ENCODE measurements at places on chromosomes 5 and 9.
A peak's percentile ranks its signal among the peaks of the same experiment; 100 is the strongest.

- DNase-seq = peak; percentile 20
Observed at GRCh38 chr5:176608937-176609723, 826 bp downstream of the GPRIN1 start.

DNA sequence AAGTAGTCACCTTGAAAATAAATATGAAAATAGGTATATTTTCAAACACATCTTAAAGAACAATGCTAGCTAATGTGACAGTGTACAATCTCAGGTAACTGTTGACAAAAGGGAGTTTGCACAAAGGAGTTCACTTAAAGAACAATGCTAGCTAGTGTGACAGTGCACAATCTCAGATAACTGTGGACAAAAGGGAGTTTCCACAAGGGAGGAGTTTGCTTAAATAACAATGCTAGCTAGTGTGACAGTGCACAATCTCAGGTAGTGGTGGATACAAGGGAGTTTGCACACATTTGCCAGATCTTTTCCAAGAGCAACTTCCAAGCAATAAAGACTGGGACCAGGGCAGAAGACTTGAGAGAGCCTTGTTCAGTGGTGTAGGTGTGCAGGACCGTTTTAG is 442.9 kb upstream of the FTMT start:
- no peak for DNase-seq

- no peak for DNase-seq
Observed at GRCh38 chr5:27341342-27341741, 303.0 kb upstream of the CDH9 start.

DNA sequence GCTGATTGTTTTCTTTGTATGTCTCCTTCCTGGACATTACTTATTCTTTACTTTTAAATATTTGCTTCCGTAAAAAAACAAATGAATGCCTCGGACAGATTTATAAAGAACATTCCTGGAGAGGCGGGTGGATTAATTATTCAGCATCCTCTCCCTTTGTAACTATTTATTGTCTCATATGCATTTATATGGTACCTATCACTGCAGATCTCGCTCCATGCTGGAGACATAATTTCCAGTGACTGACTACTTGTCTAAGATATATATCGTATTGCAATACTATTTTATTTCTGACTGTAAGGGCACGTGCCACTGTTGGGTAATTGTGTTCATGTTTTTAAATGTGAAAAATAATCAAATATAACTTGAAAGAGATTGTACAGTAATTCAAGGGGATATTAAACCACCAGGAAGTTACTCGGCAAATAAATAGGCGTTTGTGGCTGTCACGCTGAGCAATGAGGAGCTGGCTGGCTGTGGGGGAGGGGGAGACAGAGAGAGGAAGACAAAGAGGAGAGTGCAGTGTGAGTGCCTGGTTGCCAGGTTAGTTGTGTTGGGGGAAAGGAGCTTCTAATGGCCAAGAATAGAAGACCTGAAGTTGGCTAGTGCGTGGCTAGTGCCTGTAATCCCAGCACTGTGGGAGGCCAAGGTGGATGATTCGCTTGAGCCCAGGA is 131.8 kb upstream of the GABRP start:
- no peak for DNase-seq

DNA sequence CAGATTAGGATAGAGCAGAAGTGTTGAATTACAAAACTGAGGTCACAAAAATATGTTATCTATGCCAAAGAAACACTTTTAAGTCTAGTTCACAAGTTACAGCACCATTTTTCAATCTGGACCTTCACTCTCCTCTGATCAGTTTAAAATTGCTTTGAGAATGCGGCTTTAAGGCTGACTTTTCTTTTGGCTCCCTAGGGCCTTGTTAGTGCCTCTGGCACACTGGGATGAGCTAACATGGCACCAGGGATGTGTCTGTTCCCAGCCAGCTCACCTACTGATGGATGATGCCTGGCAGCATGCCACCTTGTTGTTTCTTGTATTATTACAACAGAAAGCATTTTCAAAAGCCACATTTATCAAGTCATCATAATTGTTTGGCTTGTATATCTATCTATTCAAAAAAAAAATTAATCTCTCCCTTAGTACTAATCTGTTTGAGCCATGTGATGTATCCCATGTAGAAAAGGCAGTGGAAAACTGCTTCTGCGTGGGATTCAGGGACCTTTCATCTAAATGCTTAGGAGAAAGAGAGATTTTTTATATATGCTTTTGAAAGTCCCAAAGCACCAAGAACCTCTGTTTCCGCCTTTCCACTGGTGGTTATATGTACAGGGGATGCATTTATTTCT is 46.6 kb downstream of the ADAMTSL1 start:
- DNase-seq = no peak

- DNase-seq = no peak
Observed at GRCh38 chr5:124154714-124155113, 591.7 kb downstream of the ZNF608 start.

DNA sequence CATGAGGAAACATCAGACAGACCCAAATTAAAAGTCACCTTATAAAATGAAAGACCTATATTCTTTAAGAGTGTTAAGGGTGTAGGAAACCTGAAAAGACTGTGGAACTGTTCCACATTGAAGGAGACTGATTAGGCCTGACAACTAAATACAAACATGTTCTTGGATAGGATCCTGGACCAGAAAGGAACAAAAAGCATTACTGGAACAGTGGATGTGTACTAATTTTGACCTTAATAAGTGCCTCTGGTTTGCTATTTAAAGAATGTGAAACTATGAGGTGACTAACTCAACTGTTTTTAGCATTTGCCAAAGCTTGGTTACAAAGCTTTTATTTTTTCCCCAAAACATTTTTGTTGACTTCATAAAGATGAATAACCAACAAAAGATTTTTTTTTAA is 340.6 kb downstream of the CAAP1 start:
- DNase-seq = no peak

GRCh38 chr9:110095161-110095595 is 112.8 kb downstream of the C9orf152 start:
- no peak for DNase-seq

- DNase-seq = no peak
Observed at GRCh38 chr5:151862811-151863472, 61.7 kb downstream of the GLRA1 start.

DNA sequence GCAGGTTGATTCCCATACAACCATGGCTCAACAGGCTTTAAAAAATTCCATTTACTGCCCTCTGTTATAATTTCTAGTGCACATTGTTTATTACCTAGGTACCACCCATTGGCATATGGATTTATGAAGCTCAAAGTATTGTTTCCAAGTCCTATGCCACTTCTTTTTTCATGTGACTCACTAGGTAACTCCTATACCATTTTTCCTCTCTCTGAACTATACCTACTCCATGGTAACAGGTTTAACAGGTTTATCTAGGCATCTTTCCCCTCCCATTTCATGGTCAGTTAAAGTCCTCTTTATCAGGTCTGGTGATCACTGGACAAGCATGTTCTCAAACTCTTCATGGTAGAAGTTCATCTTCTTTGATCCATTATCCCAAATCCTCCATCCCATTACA is 49.6 kb upstream of the ABCA1 start:
- DNase-seq = no peak

GRCh38 chr5:139684350-139684880 is 36.3 kb downstream of the CXXC5 start:
- no peak for DNase-seq

- no peak for DNase-seq
Observed at GRCh38 chr5:112349371-112349770, 69.7 kb downstream of the EPB41L4A start.

GRCh38 chr5:167790462-167791260 is 500.8 kb upstream of the WWC1 start:
- DNase-seq = no peak

DNA sequence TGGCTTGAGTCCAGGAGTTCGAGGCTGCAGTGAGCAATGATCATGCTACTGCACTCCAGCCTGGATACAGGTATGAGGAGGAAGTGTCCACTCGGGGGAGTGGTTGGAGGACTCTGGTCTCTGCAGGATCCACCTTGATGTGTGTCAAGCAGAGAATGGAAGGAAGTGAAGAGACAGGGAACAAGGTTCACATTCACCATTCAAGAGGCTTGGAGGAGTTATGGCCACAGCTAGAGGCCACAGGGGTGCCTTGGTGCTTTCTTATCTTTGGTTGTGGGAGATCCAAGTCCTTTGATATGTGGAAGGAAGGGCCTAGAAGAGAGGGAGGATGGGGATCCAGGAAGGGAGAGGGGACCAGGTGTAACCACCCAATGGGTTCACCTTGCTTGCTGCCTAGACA is 5.4 kb upstream of the CERCAM start:
- DNase-seq = no peak

- no peak for DNase-seq
Observed at GRCh38 chr9:7211657-7212056, 453.9 kb downstream of the KDM4C start.

GRCh38 chr5:95113489-95113888 is 171.4 kb downstream of the MCTP1 start:
- DNase-seq = no peak

DNA sequence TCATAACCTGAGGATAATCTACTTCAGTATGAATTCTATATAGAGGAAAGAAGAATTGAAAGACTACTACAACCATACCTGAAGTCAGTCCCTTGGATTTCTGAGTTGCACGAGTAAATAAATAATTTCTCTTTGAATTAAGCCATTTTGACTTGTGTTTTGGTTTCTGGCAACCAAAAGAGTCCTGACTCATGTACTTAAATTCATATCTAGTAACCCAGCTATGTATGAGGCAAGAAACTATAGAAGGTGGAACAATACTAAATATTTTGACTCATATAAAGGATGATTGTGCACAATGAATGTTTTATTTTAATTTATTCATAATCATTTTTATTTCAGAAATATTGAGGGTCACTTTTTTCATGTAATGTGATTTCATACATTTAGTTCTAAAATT is 276.8 kb downstream of the MEF2C start:
- no peak for DNase-seq

DNA sequence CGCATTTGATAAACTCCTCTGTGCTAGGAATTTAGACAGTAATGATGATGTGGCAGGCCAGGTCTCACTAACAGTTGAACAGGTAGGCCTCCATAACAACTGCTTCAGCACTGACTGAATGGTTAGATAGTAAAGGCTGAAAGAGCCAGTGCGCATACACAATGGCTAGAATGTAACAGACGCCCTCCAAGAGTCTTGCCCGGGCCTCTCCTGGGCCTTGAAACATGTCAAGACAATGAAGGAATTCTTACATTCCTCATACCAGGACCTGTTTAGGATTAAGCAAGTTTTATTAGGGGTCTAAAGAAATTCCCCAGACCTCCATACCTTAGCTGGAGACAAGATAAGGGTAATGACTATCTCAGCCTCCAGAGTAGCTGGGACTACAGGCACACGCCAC is 6.7 kb upstream of the BICD2 start:
- DNase-seq = no peak

DNA sequence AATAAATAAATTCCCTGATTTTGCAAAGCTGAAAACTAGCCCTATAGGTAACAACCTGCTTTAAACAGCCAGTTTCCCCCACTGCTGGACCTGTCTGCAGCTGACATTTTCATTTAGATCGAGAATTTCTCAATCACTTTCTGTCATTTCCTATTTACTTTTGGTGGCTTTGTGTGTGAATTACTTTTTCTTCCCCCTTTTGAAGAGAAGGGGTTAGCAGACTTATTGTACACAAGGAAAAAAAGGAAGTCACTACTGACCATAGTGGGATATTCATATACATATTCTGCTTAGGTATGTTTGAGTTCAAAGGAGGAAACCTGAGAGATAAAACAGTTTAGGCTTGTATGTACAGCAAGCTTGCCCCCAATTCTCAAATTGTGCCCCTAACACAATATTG is 27.0 kb upstream of the IFNB1 start:
- no peak for DNase-seq

- no peak for DNase-seq
Observed at GRCh38 chr9:22307013-22307711, 139.5 kb upstream of the DMRTA1 start.

DNA sequence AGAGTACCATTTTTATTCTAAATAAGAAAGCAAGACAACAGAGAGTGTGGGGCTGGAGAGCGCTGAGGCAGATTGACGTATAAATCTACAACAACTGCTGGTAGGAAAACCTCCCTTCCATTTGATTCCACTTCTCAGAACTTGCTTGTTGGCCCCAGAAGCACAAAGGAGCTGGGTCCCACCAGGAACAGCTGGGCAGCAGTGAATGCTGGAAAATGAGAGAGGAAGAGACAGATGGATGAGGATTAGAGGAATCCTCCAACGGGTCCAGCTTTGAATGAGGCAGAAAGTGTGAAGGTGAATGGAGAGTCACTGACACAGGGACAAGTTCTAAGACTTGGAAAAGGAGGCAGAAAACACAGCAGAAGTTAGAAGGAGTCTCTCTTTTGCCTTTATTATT is 14.8 kb downstream of the TAS2R1 start:
- no peak for DNase-seq

All from stimulated activated CD4-positive, alpha-beta T cell treated with anti-CD3 and anti-CD28 coated beads, Interleukin-1b, Interleukin-23, amount 100 ng/mL, for 4 hours (primary cell).